Stimulated activated CD4-positive, alpha-beta T cell treated with anti-CD3 and anti-CD28 coated beads, Interleukin-1b, Interleukin-23, amount 100 ng/mL, for 1 hour (primary cell): ENCODE measurements at places on chromosomes 2 and 18.

GRCh38 chr2:72822794-72823193, 3.0 kb downstream of the EXOC6B start:
- DNase-seq = no peak

GRCh38 chr2:164103271-164103670, 367.5 kb upstream of the FIGN start:
- DNase-seq = no peak

DNA sequence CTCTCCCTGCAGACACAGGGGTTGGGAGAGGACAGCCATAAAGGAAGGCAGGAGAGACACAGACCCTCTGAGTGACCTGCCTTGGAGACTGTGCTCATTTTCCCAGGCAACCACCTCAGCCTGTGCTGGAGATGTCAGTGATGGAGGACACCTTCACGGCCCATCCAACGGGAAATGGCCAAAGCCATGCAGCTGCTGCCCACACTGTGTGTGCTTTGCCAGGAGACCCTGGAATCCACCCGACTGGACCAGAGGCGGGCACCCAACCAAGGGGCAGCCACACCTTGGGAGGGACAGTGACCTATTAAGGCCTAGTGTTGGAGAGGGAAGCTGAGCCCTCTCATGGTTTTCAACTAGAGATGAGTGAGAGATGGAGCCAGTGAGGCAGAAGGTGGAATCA, 192.5 kb downstream of the SMAD2 start:
- no peak for DNase-seq

DNA sequence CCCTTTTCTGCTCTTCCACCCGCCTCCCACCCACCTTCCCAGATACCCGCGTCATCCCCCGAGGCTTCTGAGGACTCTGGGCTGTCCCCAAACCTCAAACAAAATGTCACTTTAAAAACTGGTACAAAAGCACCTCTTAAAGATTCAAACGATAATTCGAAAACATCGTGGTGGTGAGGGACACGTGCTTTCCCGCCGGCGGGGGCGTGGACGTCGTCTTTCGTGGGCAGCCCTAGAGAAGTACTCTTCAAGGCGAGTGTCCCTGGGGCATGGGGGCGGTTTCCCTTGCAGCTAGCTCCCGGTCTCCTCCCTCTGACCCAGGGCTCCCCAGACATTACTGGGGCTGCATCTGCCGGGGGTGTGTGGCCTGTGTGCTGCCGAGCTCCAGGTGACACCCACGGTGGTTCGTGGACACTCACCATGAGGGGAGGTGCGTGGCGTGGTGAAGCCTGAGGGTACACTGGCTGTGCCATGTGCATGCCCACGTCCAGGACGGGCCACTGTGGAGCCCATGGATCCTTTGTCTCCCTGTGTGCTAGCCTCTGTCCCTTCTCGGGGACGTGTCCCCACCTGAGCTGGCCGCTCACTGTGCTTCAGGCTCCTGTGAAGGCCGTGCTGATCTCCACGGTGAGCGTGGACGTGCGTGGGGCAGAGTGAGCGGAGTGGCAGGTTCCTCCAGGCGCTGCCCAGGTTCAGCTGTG, 117.8 kb downstream of the NFATC1 start:
- DNase-seq = no peak

GRCh38 chr2:9799729-9800632, 43.3 kb upstream of the TAF1B start:
- peak; percentile 63 for DNase-seq

DNA sequence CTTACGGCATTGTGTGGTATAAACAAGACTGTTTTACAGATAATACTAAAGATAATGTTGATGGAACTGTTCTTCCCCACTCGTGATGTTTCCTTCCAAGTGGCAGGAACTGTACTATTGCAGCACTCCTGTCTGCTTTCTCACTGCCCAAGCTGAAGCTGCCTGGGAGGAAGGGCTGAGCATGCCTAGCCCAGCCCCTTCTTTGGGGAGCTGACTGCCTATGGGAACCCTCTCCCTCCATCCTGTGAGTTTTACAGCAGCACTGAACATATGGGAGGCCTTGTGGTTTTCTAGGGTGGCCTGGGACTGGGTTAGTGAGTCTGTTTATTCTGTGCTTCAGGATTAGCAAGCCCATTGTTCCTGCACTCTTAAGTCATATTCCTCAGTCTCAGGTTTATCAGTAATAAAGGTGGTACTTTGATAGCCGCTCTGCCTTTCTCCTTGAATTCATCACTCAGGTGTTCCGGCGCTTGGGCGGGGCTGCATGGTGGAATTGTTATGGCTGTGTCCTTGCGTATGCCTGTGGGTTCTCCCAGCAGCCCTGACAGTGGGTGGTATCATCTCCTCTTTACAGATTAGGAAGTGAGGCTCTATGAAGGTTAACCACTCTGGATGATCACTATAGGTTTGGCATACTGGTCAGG, 379.7 kb downstream of the PTPRM start:
- DNase-seq = no peak

- no peak for DNase-seq
Observed at GRCh38 chr2:32594573-32594972, 33.3 kb upstream of the TTC27 start.

DNA sequence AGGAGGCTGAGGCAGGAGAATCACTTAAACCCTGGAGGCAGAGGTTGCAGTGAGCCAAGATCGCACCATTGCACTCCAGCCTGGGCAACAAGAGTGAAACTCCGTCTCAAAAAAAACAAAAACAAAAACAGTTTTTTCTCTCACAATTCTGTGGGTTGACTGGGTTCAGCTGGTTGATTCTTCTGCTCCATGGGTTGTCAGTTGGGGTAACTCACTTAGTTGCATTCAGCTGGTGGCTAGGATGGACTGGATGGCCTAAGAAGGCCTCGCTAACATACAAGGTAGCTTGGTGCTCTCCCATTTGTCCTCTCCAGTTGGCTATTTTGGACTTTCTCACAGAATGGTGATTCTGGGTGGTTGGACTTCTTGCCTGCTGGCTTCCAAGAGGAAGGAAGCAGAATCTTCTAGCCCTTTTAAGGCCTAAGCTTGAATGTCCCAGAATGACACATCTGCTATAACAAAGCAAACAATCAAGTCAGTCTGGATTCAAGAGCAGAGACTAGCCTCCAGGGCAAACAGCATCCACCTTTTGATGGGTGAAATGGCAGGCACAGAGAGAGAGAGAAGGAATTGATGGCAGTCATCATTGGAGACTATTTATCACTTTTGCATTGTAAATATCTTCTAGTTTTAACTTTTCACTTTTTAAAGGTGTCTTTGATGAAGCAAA, 17.9 kb downstream of the LAMA3 start:
- DNase-seq = no peak

DNA sequence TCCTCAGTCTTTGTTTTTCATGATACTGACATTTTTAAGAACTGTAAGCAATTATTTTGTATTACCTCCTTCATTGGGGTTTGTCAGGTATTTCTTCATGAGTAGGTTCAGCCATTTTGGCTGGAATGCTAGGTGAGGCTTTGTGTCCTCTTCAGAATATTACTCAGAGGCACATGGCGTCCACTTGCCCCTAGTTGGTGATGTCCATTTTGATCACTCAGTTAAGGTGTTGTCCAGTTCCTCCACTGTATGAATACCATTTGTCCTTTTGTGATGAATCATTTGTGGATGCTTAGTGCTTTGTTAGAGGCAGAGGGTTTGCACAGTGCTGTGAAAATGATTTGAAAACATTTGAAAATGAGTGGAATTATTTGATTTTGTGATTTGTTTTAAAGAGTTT, 4.7 kb downstream of the IL1RL2 start:
- DNase-seq = no peak
